ENCODE measurements at places on chromosomes 13 and 19. TPM values are rescaled to one million over a fixed set of nuclear protein-coding genes. Genes with fewer than 3 reads are reported as not detected.
A peak's percentile ranks its signal among the peaks of the same experiment; 100 is the strongest.

- DNase-seq: no peak
- H3K36me3 ChIP-seq: no peaks in the 10 kb centered on the region
- peaks cover 13% of the 10 kb centered on the region for H3K4me1 ChIP-seq
- H3K4me3 ChIP-seq: no peak overlapping the region
- peak overlapping the region; percentile 16 for H3K27ac ChIP-seq
- H3K27me3 ChIP-seq: no peaks in the 10 kb centered on the region
Observed at GRCh38 chr13:112905990-112906641, 62.9 kb upstream of the MCF2L start.

DNA sequence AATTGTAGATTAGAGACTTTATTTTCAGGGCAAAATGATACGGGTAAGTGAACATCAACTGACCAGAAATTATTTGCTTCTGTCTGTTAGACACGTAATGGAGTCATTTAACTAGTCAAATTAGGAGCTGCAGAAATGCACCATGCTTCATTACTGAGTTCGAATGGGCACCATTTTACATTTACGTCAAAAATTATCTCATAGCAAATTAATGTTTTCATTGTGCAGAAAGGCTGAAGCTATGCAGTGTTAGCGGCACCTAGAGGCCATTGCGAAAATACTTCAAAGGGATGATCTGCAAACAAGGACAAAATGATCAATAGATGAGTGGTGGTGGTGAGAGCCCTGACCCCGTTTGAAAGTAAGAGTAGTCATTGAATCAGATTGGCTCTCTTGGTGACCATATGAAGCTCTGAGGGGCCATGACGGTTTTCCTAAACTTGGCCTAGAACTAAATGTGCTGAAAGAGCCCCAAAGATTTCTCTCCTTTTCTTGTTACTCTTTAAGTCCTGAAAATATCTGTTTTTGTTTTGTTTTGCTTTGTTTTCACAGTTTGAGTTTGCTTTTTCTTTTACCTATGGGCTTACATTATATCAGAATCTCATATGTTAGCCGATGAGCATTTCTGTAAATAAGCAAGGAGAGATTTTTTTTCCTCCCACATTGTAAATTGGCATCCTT is 277.9 kb downstream of the ZNF536 start:
- H3K36me3 ChIP-seq: no peaks in the 10 kb centered on the region
- peaks cover 12% of the 10 kb centered on the region for H3K27me3 ChIP-seq
- no peak overlapping the region for H3K4me3 ChIP-seq
- no peak overlapping the region for H3K27ac ChIP-seq

- no peaks in the 10 kb centered on the region for H3K36me3 ChIP-seq
- H3K27ac ChIP-seq: no peak overlapping the region
- DNase-seq: no peak
- no peak overlapping the region for H3K4me3 ChIP-seq
- H3K27me3 ChIP-seq: peaks cover 25% of the 10 kb centered on the region
Observed at GRCh38 chr13:39370554-39370953, 232.4 kb downstream of the LHFPL6 start.

DNA sequence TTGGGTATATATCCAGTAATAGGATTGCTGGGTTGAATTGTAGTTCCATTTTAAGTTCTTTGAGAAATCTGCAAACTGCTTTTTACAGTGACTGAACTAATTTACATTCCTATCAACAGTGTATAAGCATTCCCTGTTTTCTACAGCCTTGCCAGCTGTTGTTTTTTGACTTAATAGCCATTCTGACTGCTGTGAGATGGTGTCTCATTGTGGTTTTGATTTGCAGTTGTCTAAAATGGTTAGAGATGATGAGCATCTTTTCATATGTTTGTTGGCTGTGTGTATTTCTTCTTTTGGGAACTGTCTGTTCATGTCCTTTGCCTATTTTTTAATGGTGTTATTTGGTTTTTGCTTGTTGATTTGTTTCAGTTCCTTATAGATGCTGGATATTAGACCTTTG is 4.0 kb upstream of the ZNF222 start:
- DNase-seq: no peak
- H3K4me3 ChIP-seq: no peak overlapping the region

DNA sequence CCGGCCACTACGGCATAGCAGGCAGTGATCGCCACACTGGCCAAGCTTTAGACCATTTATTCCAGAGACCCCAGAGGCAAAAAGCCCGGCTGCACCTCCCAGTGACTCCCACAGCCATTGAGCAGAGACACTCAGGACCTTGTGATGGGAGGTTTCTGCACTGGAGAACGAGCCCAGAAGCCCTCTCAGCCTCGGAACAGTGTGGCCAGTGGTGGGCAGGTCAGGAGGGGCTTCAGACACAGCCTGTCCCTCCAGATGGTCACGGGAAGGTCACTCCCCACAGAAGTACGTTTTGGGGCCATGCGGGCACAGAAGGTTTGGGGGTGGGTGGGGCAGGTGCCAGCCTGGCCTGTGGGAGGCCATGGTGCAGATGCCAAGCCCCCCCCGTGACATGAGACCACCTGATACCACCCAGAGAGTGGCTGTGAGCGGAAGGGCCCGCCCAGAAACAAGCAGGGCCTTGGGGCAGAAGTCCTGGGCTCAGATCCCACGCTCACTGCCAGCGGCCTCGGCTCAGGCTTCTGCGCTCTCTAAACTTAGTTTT is 599 bp upstream of the F10 start:
- no peak overlapping the region for H3K27ac ChIP-seq
- peaks cover 21% of the 10 kb centered on the region for H3K4me1 ChIP-seq
- H3K27me3 ChIP-seq: 0 out of 2 replicates have a peak, but pooled peaks cover 4% of the 10 kb centered on the region

- H3K4me3 ChIP-seq: no peak overlapping the region
- DNase-seq: no peak
- 0 out of 2 replicates have a peak, but pooled peaks cover 3% of the 10 kb centered on the region for H3K27me3 ChIP-seq
Observed at GRCh38 chr19:54480051-54480450, 7.0 kb upstream of the CDC42EP5 start.

DNA sequence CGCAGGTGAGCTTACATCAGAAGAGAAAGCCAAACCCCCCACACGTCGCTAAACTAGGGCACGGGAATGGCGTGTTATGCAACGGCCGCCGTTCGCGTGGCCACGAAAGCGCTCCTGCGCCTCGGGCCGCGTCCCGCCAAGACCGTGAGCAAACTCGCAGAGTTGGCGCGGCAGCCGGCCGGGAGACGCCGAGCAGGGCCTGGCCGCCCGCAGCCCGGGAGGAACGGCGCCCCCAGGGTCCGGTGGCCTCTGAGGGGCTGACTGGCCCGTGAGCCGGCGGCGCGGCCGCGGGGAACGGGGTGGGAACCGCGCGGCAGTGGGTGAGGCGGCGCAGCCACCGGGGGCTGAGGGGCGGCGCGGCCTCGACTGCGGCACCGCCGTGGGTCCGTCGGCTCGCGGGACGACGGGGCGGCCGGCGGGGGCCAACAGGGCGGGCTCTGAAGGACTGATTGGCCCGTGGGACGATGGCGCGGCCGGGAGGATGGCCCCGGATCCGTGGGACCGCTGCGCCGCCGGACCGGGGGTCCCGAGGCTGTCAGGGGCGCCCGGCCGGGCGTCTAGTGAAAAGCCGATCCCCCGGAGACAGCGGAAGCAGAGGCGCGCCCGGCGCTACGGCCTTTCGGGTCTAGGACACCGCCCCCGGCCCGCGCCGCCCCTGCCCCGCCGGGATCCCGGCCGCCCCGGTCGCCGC is 903 bp downstream of the LATS2 start:
- H3K4me3 ChIP-seq: peak overlapping the region; percentile 64
- H3K36me3 ChIP-seq: no peaks in the 10 kb centered on the region
- DNase-seq: no peak
- H3K27me3 ChIP-seq: no peaks in the 10 kb centered on the region
- H3K4me1 ChIP-seq: peaks cover 29% of the 10 kb centered on the region

GRCh38 chr13:106562301-106562700 is 5.6 kb downstream of the ARGLU1 start:
- H3K27ac ChIP-seq: no peak overlapping the region
- no peak overlapping the region for H3K4me3 ChIP-seq
- peaks cover 17% of the 10 kb centered on the region for H3K4me1 ChIP-seq

GRCh38 chr13:102392481-102393209 is 9.2 kb downstream of the FGF14 start:
- H3K27me3 ChIP-seq: peaks cover 8% of the 10 kb centered on the region
- no peak for DNase-seq
- H3K4me1 ChIP-seq: no peaks in the 10 kb centered on the region
- no peak overlapping the region for H3K27ac ChIP-seq
- no peak overlapping the region for H3K4me3 ChIP-seq

DNA sequence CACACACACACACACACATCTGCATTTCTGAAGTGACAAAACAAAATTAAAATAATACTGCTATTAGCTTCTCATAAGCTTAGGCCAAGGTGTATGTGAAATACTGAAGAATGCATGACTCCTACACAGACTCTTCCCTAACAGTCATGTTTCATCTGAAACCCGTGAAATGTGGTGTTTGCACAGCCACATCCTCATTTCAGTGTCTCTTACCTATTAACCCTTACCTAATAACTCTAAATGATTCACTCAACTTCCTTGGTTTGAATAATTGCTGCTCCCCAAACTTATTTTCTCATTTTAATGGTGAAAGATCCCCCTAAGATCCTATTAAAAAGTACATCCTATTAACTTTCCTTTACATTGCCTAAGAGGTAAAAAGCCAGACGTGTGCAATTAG is 117.6 kb downstream of the MIPEP start:
- no peak for DNase-seq
- H3K27ac ChIP-seq: no peak overlapping the region
- H3K27me3 ChIP-seq: no peaks in the 10 kb centered on the region
- no peaks in the 10 kb centered on the region for H3K36me3 ChIP-seq

DNA sequence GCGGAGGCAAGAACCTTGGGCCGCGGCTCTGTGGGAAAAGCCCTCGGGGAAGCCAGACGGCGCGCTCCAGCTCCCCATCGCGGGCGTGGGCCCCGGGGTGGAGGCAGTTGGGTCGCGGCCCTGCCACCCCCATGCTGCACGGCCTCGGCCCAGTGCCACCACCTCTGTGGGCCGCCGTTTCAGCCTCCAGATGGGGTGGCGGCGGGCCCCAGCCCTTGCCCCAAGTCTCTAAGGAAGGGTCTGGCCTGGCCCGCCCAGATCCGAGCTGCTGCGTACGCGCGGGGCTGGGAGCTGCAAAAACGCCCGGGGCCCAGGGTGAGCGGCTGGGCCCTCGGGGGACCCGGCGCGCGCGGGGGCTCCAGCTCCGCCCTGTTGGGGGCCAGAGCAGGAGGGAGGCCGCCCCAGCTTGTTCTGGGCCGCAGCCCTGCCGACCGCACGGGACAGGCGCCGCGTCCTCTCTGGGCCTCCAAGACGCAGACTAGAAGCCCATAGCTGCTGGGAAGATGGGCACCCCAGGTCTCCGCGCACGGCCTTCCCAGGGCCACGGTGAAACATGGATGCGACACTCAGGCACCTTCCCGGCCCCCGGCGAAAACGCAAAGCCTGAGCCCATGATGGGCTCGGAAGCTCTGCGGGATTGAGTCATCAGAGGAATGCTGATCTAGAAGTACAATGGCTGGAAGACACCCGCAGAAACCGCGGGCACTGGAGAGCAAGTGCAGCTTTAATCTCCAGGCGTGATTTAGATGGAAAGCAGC is 110.1 kb downstream of the KCTD15 start:
- peak overlapping the region; percentile 6 for H3K27ac ChIP-seq
- no peak for DNase-seq
- peaks cover 22% of the 10 kb centered on the region for H3K4me1 ChIP-seq
- H3K36me3 ChIP-seq: no peaks in the 10 kb centered on the region
- H3K27me3 ChIP-seq: no peaks in the 10 kb centered on the region

DNA sequence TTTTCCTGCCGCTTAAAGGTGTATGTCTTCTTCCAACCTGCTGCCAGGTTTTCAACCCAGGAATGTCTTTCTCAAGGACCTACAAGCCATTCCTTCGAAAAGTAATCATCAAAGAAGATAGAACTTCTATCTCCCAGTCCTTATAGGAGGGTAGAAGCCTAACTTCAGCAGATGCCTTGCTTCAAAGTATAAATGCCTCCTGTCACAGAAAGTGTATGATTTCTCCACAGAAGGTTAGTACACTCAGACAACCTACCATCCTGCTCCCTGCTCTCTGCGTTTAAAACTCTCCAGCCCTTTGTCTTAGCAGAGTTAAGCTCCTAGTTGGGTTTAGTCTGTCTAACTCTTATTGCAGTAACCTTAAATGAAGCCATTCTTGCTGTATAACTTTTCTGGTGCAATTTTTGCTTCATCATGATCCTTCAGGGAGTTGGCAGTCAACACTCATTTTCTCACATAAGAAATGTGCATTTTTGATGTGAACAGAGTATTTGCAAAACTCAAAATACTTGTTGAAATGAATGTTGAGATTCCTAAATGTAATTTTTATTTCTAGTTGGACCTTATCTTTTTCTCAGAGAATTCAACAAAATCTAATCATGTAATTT is 737.5 kb downstream of the LIG4 start:
- no peak overlapping the region for H3K27ac ChIP-seq
- no peaks in the 10 kb centered on the region for H3K4me1 ChIP-seq
- DNase-seq: no peak
- no peaks in the 10 kb centered on the region for H3K36me3 ChIP-seq
- H3K27me3 ChIP-seq: no peaks in the 10 kb centered on the region

- H3K4me3 ChIP-seq: no peak overlapping the region
- no peak for DNase-seq
- no peaks in the 10 kb centered on the region for H3K36me3 ChIP-seq
Observed at GRCh38 chr13:48536621-48537250, 3.9 kb upstream of the RCBTB2 start.

GRCh38 chr19:18802354-18802753 is 11.2 kb upstream of the COMP start:
- DNase-seq: no peak
- no peaks in the 10 kb centered on the region for H3K4me1 ChIP-seq
- H3K27me3 ChIP-seq: 0 out of 2 replicates have a peak, but pooled peaks cover 3% of the 10 kb centered on the region
- H3K27ac ChIP-seq: no peak overlapping the region
- H3K4me3 ChIP-seq: no peak overlapping the region
- H3K36me3 ChIP-seq: no peaks in the 10 kb centered on the region

DNA sequence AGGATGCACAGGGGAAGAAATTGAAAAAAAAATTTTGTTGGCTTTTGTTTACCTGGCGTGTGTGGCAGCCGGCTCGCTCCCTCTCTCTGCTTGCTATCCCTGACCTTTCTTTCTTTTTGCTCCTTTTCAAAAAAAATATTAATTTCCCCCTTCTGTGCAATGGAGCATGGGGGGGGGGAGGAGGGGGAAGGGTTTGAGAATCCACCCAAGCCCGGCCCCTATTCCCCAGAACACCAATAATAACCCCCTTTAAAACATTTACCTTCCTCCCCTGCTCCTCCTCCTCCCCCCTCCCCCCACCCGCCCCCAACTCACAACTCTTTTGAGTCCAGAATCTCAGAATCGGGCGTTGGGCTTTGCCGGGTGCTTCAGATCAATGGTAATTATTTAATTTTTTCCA is 28.4 kb downstream of the NFIX start:
- DNase-seq: no peak
- H3K36me3 ChIP-seq: no peaks in the 10 kb centered on the region
- H3K27ac ChIP-seq: no peak overlapping the region
- no peaks in the 10 kb centered on the region for H3K27me3 ChIP-seq
- no peak overlapping the region for H3K4me3 ChIP-seq

FBXO17 gene
- total RNA-seq: 18.5 TPM

NTF4 gene
- 1.7 TPM for total RNA-seq

ZNF823 gene
- 4.7 TPM for total RNA-seq

IL4I1 gene
- total RNA-seq: 0.71 TPM

NLRP9 gene
- not detected for total RNA-seq

Data from HCT116 (cell line).